ENCODE measurements at places on chromosomes 4 and X.

DNA sequence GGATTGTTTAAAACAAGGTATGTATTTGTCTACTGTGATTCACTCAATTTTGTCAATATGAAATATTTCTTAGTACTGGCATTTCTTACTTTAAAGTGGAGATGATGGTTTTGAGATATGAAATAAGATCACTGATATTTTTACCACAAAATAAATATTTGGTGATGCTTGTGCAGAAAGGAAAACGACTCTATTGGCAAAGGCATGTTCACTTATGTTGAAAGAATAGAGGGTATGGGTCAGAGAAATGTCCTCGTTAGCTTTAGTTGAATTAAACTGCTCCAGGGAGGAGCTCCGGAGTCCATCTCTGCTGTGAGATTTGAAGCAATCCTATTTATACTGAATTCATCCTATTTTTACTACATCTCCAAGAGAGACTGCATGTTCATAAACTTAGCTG is 84.2 kb downstream of the SH3BGRL start:
- no peak for DNase-seq

DNA sequence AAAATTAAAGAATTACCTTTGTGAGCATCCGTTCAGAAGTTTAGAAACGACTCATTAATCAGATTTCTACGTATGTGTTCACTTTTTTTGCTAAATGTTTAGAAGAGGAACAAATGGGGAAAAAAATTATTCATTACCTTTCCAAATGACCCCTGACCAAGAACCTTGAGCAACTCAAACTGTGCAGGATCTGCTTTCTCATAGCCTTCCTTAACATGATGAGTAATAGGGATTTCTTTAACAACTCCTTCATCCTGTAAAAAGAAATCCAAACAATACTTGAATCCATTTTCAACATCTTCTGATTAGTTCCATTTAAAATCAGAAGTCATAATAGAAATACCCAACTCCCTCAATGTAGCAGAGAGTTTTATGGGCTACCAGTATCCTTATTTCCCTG is 32.1 kb downstream of the RPS6KA6 start:
- DNase-seq, result no peak

DNA sequence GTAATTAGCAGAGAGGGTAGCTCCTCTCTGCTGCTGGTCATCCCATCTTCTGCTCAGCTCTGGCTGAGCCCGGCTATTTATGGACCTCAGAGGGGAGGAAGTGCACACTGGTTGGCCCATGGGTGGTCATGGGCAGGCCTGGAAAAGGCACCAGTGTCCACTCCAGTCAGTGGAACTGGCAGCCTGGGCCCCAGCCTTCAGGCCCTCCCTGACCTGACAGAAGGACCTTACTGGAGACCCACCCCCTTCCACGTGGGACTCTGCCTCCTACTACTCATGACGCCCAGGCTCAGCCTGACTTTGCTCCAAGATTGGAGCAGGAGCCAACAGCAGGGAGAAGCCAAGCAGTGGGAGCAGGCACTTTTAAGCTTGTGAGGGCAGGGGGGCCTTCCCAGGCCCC is 8.0 kb upstream of the ART3 start:
- no peak for DNase-seq

DNA sequence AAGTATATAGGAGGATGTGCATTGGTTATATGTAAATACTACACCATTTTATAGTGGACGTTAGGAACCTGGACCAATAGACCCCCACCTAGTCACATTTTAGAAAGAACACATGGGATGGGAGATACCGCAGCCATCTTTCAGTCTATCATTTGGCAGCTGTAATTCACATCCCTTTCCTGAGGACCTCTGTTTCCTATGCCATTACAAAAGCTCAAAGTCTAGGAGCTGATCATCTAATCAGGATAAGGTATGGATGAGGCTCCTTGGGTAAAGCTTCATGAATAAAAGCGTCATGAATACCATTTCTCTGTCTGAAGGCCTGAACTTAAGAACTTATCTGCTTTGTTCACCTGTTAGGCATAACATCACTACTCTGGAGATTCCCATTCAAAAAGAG is 31.1 kb downstream of the OCIAD1 start:
- no peak for DNase-seq

- DNase-seq, result no peak
Observed at GRCh38 chr4:159352609-159353008, 249.7 kb downstream of the RAPGEF2 start.

DNA sequence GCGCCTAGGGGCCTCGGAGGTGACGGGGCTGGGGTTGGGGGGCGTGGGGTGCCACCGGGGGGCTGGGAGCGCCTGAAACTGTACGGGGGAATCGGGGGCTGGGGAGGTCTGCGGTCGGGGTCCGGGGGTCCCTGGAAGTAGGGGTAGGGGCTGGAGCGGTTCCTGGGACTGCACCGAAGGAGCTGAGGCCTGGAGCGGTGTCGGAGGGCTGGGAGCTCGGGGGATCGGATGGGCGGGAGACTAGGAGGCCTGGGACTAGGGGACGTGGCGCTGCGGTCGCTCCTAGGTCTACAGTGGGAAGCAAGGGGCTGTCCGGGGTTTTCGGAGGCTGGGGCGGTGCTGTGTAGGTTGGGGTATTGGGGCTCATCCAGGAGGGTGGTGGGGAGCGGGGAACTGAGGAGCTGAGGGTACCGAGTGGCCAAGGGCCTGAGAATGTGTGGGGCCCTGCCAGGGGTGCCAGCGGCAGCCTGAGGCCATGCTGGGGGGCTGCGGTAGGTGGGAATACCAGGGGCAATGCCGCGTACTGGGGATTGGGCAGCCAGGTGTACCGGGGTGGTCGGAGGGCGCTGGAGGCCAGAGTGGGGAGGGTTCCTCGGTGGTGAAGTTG is 562 bp downstream of the AKAP17A start:
- no peak for DNase-seq

DNA sequence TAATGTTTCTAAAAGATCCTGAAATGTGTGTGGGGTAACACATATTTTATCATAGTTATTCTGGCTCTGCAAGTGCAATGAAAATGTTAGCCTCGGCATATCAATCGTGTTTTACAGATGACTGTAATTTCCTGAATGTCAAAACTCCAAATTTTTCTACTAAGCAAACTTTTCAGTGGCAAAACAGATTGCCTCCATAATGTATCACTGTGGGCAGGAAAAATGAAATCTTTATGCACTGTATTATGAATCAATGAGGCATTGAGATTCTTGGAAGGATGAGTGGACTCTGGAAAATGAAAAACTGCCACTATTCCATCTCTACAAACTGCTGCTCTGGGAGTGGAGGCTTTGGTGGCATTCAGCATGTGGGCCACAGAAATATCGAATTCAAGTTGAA is 160.1 kb upstream of the MBNL3 start:
- DNase-seq, result no peak

- no peak for DNase-seq
Observed at GRCh38 chr4:3313139-3313538, 20.3 kb downstream of the RGS12 start.

- no peak for DNase-seq
Observed at GRCh38 chr4:37967736-37968135, 7.5 kb downstream of the PTTG2 start.

GRCh38 chrX:111090458-111090857 is 5.5 kb upstream of the PAK3 start:
- DNase-seq, result no peak

GRCh38 chrX:132563976-132564375 is 75.1 kb upstream of the MBNL3 start:
- DNase-seq, result no peak

GRCh38 chrX:155899366-155899765 is 18.2 kb downstream of the VAMP7 start:
- no peak for DNase-seq

GRCh38 chr4:56038487-56039162 is 89.9 kb downstream of the CEP135 start:
- DNase-seq, result no peak

Data from kidney glomerular epithelial cell (primary cell).